ENCODE measurements at places on chromosomes 5 and 9. TPM values are rescaled to one million over a fixed set of nuclear protein-coding genes. Genes with fewer than 3 reads are reported as not detected.
A peak's percentile ranks its signal among the peaks of the same experiment; 100 is the strongest.

DNA sequence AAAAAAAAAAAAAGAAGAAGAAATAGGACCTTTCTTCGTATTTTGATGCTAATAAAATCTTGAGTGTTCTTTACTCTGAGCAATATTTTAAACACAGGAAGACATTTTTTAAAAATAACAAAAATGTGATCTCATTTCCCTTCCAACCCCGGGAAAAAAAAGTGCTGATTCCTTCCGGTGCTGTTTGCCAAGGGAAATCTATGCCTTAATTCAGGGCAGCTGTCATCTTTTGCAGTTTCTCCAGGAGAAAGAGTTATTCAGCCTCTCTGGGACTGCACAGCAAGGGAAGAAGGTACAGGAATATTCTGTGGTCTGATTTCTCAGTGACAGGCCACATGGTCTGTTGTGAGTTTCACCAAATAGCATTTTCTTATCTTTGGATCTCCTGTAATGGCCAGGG is 291.9 kb upstream of the IRX1 start:
- no peak overlapping the region for H3K4me3 ChIP-seq
- H3K4me1 ChIP-seq = no peaks in the 10 kb centered on the region
- H3K27ac ChIP-seq = no peak overlapping the region
- H3K36me3 ChIP-seq = no peaks in the 10 kb centered on the region

- no peak overlapping the region for H3K4me3 ChIP-seq
- H3K27me3 ChIP-seq = peaks cover 25% of the 10 kb centered on the region
- H3K4me1 ChIP-seq = no peaks in the 10 kb centered on the region
- DNase-seq = no peak
These were observed 39.2 kb downstream of the DMRT1 start for GRCh38 chr9:880725-881124.

DNA sequence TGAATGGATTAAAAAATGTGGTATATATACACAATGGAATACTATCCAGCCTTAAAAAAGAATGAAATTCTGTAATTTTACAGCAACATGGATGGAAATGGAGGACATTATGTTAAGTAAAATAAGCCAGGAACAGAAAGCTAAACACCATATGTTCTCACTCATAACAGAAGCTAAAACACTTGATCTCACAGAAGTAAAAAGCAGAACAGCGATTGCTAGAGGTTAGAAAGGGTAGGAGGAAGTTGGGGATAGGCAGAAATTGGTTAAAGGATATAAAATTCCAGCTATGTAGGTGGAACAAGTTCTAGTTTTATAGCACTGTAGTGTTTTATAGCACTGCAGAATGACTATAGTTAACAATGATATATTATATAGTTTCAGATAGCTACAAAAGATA is 15.8 kb downstream of the MARCHF3 start:
- no peak overlapping the region for H3K4me3 ChIP-seq
- DNase-seq = no peak
- H3K27me3 ChIP-seq = peaks cover 3% of the 10 kb centered on the region
- no peak overlapping the region for H3K27ac ChIP-seq
- H3K4me1 ChIP-seq = no peaks in the 10 kb centered on the region

- no peak overlapping the region for H3K4me3 ChIP-seq
- no peak overlapping the region for H3K27ac ChIP-seq
- no peaks in the 10 kb centered on the region for H3K36me3 ChIP-seq
- no peaks in the 10 kb centered on the region for H3K4me1 ChIP-seq
- H3K27me3 ChIP-seq = peaks cover 10% of the 10 kb centered on the region
- DNase-seq = no peak
These were observed 31.6 kb downstream of the SLC1A3 start for GRCh38 chr5:36638056-36638455.

DNA sequence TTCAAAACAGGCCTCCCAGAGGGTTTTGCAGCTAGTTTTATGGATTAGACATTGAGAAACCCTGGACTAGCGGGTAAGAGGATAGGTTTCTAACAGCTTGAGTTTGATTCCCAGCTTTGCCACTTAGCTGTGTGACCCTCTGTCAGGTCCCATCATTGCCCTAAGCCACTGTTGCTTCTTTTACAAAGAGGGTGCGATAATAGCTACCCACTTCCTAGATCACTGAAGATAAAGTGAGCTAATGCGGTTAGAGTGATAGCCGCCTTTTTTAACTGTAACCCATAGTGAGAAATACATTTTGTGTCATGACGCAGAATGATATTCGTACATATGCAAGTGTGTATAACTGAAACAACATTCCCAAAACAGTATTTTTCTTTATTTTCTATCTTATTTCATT is 40.3 kb downstream of the CSF1R start:
- no peak overlapping the region for H3K27ac ChIP-seq
- H3K4me1 ChIP-seq = peaks cover 41% of the 10 kb centered on the region
- H3K36me3 ChIP-seq = peaks cover 81% of the 10 kb centered on the region
- peak; percentile 16 for DNase-seq

DNA sequence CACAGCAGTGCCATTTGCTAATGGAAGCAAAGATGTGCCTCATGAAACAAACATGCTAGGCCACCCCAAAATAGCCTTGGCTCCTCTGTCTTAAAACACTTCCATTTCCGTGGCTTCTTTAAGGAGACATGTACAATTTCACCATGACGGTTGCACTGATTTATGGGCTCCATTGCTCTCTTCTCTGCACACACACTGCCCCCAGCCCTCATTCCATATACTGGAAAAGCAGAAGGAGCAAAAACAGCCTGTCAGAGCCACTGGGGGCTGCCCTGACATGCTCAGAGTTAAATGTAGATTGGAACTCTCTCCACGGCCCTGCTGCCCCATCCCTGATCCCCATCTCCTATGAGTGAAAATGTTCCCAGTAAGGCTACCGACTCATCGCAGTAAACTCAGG is 114.8 kb downstream of the ROR2 start:
- H3K36me3 ChIP-seq = no peaks in the 10 kb centered on the region
- no peak overlapping the region for H3K27ac ChIP-seq
- H3K4me3 ChIP-seq = no peak overlapping the region
- no peak for DNase-seq
- H3K4me1 ChIP-seq = peaks cover 10% of the 10 kb centered on the region

DNA sequence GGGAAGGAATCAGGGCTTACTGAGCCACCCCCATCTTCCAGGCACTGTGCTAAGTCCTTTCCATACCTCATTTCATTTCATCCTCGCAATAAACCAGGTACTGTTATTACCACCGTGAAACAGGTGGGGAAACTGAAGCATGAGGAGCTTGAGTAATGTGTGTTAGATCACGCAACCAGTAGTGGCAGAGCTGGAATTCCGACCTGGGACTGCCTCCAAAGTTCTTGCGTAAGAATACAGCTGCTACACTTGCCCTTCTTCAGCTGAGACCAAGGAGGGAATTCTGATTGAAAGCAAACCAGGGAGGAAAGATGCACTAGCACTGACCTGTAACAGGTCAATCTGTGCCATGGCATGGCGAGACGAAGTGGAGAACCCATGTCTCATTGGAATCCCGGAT is 113.4 kb upstream of the MSX2 start:
- no peaks in the 10 kb centered on the region for H3K36me3 ChIP-seq
- no peaks in the 10 kb centered on the region for H3K4me1 ChIP-seq
- H3K27me3 ChIP-seq = no peaks in the 10 kb centered on the region
- no peak overlapping the region for H3K27ac ChIP-seq
- DNase-seq = no peak

GRCh38 chr9:137052998-137053943 is 590 bp downstream of the ENTPD2 start:
- no peak overlapping the region for H3K4me3 ChIP-seq
- no peak for DNase-seq
- peaks cover 6% of the 10 kb centered on the region for H3K4me1 ChIP-seq
- peaks cover 27% of the 10 kb centered on the region for H3K27me3 ChIP-seq
- no peak overlapping the region for H3K27ac ChIP-seq
- H3K36me3 ChIP-seq = no peaks in the 10 kb centered on the region

GRCh38 chr9:100999906-101000544 is 28.5 kb upstream of the PLPPR1 start:
- no peaks in the 10 kb centered on the region for H3K36me3 ChIP-seq
- no peak overlapping the region for H3K4me3 ChIP-seq
- H3K27ac ChIP-seq = no peak overlapping the region

GRCh38 chr5:67542479-67542878 is 345.9 kb upstream of the CD180 start:
- no peak for DNase-seq
- no peaks in the 10 kb centered on the region for H3K36me3 ChIP-seq
- no peak overlapping the region for H3K27ac ChIP-seq
- no peaks in the 10 kb centered on the region for H3K27me3 ChIP-seq

DNA sequence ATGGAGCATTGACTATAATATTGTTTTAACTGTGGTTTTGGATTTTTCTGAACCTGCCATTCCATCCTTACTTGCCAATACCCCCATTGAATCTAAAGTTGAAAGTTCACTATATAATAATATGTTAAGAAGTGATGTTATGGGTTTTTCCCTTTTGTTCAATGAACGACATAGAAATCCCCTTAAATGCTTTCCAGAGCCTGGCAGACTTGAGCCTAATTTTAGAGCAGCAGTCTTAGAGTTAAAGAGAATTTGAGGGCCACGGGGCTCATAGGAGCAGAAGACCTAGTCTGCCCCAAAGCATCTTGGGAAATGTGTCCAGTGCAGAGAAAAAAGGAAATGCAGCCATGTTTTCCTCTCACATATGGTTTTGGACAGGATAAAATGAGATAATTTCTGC is 146.1 kb upstream of the SLC44A1 start:
- no peak for DNase-seq
- H3K4me3 ChIP-seq = no peak overlapping the region

GRCh38 chr5:10695055-10695649 is 65.9 kb downstream of the DAP start:
- peaks cover 6% of the 10 kb centered on the region for H3K4me1 ChIP-seq
- no peak for DNase-seq
- no peaks in the 10 kb centered on the region for H3K27me3 ChIP-seq
- no peak overlapping the region for H3K4me3 ChIP-seq
- H3K36me3 ChIP-seq = peaks cover 3% of the 10 kb centered on the region
- H3K27ac ChIP-seq = no peak overlapping the region

DNA sequence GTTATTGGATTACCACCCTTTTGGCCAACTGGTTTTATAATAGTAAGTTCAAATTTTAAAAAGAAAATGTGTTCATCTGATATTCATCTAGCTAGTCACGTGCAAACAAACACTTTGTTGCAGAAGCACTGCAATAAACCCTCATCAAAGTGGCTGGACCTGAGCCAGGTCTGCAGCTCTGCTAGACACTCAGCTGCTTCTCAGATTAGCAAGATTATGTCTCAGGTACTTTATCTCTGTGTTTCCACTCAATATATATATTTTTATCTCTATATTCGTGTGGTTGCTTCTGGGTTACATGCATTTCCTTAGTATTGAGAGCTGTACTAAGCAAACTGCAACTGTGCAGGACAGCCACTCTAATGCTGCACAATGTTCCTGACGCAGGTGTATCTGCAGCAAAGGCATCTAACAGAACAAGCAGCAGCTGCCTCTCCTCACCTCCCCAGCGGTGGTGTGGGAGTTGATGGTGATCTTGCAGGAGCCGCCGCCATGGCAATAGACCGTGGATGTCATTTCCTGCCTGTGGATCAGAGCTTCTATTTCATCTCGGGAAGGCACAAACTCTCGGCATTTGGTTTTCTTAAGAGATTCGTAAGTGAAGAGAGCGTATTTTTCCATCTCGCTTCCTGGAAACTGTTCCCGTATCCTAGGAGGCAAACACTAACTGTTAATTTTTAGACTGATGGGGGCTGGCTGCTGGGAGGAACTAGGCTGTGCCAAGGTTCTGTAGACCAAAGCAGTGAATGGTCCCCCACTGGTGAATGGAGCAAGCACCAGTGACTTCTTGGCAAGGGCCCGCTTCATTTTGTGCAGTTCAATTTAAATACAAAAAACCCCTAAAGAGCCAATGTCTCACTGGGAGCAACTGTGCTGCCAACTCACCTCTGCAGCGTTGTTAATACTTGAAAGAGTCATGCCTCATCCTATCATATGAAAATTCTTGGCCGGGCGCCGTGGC is 56.7 kb upstream of the RETREG1 start:
- H3K36me3 ChIP-seq = no peaks in the 10 kb centered on the region
- H3K27ac ChIP-seq = no peak overlapping the region
- H3K4me3 ChIP-seq = no peak overlapping the region
- peaks cover 4% of the 10 kb centered on the region for H3K4me1 ChIP-seq
- H3K27me3 ChIP-seq = no peaks in the 10 kb centered on the region

- peaks cover 54% of the 10 kb centered on the region for H3K4me1 ChIP-seq
- no peak for DNase-seq
- no peak overlapping the region for H3K27ac ChIP-seq
- H3K36me3 ChIP-seq = peaks cover 30% of the 10 kb centered on the region
These were observed 1.5 kb downstream of the CERT1 start for GRCh38 chr5:75509956-75510355.

DNA sequence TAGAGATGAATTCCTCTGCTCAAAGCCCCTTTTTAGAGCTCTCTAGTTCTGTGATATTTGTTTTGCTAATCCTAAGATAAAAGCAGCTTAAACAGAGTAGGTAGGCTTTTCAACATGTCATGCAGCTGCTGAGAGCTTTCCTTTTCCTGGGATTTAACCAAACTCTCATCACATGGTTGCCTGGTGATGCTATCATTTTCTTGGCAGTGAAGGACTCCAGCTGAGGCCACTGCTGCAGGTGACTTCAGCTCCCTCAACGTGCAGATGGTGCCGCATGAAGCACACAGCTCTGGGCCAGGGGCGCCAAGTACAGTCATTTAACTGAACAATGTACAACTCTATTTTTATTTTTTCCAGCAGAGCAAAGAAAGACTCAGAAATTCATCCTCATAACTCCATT is 42.2 kb downstream of the SECISBP2 start:
- peaks cover 27% of the 10 kb centered on the region for H3K4me1 ChIP-seq
- H3K36me3 ChIP-seq = peaks cover 55% of the 10 kb centered on the region

- H3K4me1 ChIP-seq = peaks cover 40% of the 10 kb centered on the region
- no peak overlapping the region for H3K4me3 ChIP-seq
- H3K27ac ChIP-seq = peak overlapping the region; percentile 45
- no peak for DNase-seq
- H3K27me3 ChIP-seq = no peaks in the 10 kb centered on the region
- peaks cover 59% of the 10 kb centered on the region for H3K36me3 ChIP-seq
These were observed 8.4 kb upstream of the PHYHD1 start for GRCh38 chr9:128912270-128912853.

DNA sequence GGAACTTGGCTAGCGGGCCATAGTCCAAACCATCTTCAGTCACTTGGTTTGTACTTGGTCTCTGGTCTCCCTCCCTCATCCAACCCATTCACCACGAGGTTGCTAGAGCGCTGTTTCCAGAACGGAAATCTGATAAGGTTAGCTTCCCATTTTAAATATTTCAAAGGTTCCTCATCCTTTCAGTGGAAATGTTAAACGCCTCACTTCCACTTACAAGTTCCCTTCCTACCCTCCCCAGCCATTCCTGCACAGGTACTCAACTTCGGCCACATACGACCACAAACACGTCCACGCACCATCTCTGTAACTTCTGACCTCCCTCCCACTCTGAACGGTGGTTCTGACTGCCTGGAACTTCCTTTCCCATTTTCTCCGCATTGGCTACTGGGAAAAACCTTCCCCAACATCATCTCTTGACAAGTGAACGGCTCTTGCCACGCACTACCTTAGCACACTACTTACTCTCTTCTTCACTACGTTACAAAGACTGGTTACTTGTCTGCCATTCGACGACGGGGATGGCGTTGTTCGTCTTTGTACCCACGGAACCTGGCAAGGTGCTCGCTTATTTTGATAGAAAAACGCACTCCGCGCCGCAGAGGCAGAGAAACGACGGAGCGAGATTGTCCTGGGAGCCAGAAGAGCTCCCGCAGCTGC is 629 bp downstream of the CCNH start:
- peak overlapping the region; percentile 91 for H3K27ac ChIP-seq
- peaks cover 42% of the 10 kb centered on the region for H3K36me3 ChIP-seq
- peak; percentile 24 for DNase-seq
- H3K4me1 ChIP-seq = peaks cover 47% of the 10 kb centered on the region
- H3K4me3 ChIP-seq = peak overlapping the region; percentile 99

The ZNF608 gene
- total RNA-seq = not detected

The CBY3 gene
- 0.68 TPM for total RNA-seq

The LECT2 gene
- total RNA-seq = not detected

The CATSPER3 gene
- 0.88 TPM for total RNA-seq

The TAF11L6 gene
- total RNA-seq = not detected

The SLC6A7 gene
- total RNA-seq = not detected

The SPEF2 gene
- total RNA-seq = 10.8 TPM

All from activated CD4-positive, alpha-beta memory T cell treated with anti-CD3 and anti-CD28 coated beads, Interleukin-2, amount 10 ng/mL, durations not matched to agents 7 days and 5 days (primary cell).